ENCODE measurements at places on chromosomes 11 and 22.

DNA sequence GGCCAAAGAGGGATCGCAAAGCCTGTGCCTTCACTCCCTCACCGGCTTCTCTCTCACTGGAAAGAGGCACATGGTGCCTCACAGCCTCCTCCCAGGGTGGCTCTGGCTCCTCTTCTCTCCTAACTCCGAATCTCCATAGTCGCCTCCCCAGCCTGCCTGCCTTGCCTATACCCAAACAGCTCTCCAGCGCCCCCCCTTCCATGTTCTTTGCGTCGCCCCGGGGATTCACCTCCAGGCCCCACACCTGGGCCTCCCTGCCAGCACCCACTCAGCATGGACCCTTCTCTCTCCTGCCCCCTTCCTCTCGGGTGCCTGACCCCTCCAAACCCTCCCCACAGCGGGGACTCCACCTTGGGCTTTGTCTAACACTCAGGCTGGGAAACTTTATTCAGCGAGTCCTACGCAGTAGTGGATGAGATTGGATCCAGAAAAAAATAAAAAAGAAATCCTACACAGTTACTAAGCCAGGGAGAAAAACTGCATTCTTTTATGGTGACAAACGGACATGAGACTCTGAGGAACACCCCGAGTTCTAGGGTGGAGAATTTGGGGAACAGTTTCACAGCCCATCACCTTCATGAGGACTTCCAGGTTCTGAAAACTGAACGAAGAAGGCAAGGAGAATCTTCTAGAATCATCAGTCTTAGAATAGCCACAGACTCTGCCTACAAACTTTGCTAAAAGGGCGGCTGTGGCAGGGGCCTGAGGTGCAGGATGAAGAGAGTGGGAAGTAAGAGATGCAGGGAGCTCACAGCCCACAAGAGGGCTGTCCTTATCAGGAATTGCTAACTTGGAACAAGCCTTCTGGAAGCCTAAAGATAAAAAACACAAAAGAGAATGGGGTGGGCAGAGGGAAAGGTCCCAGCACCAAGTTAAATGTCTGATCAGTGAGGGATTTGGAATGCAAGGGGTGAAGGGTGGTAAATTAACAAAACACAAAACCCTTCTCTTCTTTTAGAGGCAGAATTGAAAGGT is 5.3 kb downstream of the PPM1F start:
- no peak for DNase-seq

DNA sequence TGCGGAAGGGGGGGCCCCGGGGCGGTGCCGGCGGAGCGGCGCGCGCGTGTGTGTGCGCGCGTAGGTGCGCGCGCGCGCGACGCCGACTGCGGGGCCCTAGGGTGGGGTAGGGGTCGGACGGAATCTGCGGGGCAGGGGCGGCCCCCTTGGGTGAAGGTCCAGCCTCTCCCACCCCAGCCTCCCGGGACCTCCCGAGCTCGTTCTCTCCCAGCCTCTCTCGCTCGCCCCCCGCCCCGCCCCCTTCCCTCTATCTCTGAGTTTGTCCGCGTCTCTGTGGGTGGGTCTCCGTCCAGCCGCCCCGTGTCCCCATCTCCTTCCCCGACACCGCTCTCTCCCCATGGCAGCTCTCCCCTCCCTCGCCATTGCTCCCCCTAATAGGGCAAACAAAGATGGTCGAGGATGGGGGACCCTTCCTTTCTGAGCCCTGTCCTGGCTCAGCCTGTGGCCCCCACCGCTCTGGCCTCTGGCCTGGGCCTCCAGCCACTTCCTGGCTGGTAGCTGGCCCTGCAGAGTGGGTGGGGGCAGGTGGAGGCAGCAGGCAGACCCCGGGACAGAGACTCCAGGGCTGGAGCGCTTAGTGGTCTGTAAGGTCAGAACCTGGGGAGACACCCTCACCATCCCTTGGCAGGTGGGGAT is 33.0 kb upstream of the PRR5 start:
- no peak for DNase-seq

DNA sequence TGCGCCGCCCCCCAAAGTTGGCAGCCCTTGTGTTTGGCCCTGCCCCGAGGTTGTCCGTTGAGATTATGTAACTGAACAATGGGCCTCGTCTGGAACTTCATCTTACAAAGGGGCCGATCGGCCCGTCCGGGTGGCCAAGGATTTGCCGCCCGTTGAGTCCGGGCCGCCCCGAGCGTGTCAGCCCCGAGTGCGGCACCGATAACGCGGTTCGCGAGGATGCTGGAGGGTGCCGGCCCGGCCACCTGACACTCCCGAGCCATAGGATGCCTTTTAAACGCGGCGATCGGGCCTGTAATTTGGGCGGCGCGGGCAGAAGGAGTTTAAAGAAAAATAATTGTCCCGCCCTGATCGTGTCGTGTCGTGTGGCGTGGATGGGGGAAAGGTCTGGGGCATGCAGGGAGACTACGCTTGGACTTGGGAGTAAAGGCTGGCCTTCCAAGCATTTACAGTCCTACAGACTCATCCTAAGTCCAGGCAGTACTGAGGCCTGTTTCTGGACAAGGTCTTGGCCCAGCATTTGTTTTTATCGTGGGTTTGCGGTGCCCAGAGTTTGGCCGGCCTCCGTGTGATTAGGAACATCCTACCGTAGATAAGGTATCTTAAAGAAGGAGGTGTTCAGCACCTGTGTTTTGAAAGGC is 1.3 kb downstream of the WEE1 start:
- no peak for DNase-seq

- no peak for DNase-seq
Measured at GRCh38 chr11:8251616-8252295, 11.9 kb downstream of the LMO1 start.
